ENCODE measurements at places on chromosomes 12 and 14. TPM values are rescaled to one million over a fixed set of nuclear protein-coding genes. Genes with fewer than 3 reads are reported as not detected.

Gene PRIMA1
- not detected for total RNA-seq

Gene GDF3
- not detected for total RNA-seq

Gene CCDC177
- not detected for total RNA-seq

Gene OASL
- total RNA-seq, result 12.4 TPM

Gene DTX1
- total RNA-seq, result 10.7 TPM

Gene PNMA1
- total RNA-seq, result 19.2 TPM

Gene NABP2
- total RNA-seq, result 57.4 TPM

GRCh38 chr14:105436891-105437722, 17.5 kb downstream of the MTA1 start:
- DNase-seq, result no peak

GRCh38 chr14:26381405-26381804, 216.4 kb downstream of the NOVA1 start:
- no peak for DNase-seq

- no peak for DNase-seq
These were observed 1.2 kb downstream of the ADAMTS20 start for GRCh38 chr12:43550831-43551271.

DNA sequence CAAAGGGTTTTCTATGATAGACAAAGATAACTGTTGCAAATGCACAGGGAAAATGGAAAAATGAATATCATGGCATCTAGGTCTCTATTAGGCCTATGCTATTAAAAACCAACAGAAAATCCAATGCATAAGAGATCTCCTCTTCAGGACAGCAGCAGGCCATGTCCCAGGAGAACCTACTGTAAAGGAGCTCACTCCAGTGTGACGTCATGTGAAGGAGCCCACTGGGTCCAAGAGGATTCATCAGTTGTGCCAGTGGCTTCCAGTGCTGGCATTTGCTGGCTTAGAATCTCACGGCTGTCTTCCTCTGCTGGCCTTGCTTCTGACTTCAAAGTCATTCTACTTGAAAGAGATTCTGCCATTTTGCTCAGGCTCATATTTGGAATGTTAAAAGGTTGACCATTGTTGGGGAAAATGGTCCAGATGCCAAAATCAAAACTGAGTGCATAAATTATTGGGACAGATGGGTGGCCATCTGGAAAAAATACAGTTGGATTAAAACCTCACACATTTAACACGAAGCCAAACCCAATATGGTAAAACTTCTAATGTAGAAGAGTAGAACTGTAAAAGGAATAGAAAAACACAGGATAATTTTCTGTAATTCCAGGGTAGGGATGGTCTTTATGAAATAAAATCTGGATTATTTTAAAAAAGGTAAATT, 75.4 kb upstream of the ARID2 start:
- DNase-seq, result no peak

DNA sequence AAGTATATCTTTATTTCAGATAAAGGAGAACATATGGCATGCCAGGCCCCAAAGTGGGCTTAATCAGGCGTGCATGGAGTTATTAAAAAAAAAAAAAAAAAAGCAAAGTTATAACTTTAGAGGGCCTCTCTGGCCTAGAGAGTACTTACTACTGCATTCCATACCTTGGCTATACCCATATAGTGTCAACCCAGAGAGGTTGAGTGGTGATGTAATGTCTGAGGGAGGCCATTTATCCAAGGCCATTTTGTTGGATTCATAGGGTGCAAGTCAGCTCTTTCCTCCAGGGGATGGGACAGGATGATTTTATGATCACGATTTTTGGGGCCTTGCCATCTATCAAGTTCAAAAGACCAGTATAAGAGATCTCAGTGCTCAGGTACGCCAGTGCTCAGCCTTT, 66.4 kb downstream of the DCAF5 start:
- no peak for DNase-seq

GRCh38 chr12:103518899-103519298, 23.1 kb upstream of the C12orf42 start:
- DNase-seq, result no peak

GRCh38 chr12:121455766-121456420, 56.0 kb downstream of the RNF34 start:
- DNase-seq, result no peak

GRCh38 chr12:34264110-34264509, 241.8 kb downstream of the ALG10 start:
- DNase-seq, result no peak

Data from activated naive CD4-positive, alpha-beta T cell treated with anti-CD3 and anti-CD28 coated beads for 36 hours (primary cell).